ENCODE measurements at places on chromosomes 7 and 10.

DNA sequence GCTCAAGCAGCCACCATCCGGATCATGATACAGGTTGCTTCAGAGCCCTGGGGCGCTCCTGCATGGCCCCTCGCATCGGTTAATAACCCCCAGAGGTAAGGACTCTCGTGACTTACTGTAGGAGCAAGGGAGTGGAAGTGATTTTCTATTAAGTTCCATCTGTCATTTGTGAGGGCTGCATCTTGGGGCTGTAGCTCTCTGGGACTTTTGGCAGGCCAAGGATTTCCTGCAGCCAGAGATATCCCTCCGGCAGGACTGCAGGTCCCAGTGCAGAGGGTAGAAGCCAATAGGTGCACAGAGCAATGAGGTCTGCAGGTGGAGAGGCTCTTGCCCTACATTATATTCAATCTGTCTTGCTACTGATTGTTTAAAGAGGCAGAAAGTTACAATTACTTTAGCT is 356.8 kb upstream of the ADARB2 start:
- DNase-seq, result no peak

DNA sequence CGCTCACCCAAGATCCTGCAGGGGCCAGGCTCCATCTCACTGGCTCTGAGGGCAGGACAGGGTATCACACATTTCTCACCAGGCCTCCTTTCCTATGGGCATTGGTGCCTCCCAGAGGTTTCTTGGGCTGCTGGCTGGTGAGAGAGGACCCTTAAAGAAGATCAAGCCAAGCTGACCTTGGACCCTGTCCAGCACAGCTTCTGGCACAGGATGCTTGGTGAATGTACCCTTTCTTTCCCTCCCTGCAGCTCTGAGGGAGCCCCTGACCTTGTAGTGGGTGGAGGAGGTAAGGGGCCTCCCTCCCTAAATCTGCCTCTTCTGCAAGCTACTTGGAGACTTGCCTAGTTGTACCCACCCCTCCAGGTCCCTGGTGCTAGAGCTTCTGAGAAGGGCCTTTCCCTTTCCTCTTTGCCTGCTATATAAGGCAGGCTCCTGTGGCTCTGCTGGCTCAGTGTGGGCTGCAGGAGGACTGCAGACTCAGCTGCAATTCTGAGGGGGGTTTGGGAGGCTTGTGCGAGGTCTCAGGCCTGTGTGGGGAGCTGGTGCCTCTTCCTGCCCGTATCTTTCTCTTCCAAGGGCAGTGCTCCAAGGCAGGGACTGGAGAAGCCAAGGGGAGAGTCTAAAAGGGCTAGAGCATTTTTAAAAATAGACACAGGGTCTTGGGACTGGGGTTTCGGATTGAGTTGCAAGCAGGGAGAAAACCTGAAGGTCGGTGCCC is 11.7 kb upstream of the TRIM8 start:
- DNase-seq, result no peak

GRCh38 chr7:89072081-89072480 is 276.5 kb upstream of the TEX47 start:
- DNase-seq, result no peak

DNA sequence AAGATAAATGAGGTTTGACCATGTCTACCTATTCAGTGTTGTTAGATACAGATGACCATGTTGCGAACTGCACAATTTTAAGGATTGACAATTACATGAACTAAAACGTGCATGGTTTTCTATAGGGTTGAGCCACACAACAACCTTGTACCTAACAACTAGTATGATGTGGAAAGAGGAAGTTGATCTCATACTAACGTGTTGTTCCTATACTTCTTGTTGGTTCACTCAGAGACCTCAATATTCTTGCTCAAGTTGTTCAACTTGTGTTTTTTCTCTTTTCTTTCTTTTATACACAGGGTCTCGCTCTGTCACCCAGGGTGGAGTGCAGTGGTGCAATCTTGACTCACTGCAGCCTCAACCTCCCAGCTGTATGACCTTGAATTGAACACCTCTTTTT is 6.1 kb upstream of the KEL start:
- no peak for DNase-seq

DNA sequence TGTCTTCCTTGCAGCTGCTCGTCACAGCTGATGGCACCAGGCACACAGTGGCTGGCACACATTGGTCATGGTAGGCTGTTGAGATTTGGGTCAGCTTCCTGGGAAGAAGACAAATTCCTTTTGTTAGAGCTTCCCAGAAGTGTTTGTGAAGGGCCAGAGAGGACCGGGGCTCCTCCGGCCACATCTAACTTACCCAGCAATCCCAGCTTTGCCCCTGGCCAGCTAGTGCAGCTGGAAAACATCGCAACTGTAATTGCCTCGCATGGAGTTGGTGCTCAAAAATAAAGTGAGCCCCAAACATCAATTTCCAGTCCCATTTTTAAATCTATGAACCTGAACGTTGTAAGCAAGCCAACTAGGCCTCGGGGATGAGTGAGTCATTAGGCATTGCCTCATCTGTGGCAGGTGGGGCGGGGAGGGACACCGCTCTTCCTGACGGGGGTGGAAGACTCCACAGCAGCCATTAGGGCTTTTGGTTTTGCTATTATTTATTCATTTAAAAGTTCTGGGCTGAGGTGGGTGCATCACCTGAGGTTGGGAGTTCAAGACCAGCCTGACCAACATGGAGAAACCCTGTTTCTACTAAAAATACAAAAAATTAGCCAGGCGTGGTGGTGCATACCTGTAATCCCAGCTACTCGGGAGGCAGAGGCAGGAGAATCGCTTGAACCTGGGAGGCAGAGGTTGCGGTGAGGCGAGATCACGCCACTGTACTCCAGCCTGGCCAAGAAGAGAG is 12.4 kb downstream of the CPA5 start:
- DNase-seq, result no peak

DNA sequence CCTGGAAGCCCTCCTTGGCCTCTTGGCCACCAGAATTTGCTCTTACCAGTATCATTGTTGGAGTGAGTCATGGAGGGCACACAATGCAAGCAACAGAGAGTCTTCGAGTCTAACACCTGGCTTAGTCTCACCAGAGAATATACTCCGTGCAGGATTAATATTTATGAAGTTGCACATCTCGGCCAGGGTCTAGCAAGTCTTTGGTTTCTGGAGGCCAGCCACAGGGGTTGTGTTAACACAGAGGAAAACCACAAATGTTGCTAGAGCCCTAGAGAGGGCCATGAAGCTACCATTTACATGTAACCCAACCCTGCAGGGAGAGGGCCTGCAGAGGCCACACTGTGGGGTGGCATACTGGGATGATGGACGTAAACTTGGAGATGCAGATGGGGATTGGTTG is 71.8 kb downstream of the MTPN start:
- no peak for DNase-seq

DNA sequence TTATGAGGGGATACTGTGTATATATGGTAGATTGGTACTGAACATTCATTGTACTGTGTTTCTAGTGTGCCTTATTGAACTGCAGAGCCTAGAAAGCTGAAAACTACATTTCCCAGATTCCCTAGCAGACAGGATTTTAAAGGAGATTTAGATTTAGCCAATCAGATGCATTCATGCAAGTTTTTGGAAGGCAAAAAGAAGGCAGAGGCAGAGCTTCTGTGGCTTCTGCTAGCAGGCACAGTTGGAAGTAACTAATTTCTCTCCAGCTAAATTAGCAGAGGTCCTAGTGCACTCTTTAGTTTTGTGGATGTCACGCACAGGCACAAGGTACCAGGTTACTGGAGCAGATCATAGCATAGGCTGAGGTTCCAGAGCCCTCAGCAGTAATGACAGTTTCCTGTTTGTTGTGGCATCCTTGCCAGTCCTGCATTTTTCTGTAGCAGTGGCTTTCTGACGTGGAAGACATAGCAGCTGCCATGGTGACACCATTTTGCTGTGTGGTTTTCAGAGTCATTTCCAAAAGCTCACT is 83.7 kb upstream of the CCDC71L start:
- no peak for DNase-seq

- DNase-seq, result no peak
Measured at GRCh38 chr10:102379383-102379782, 16.1 kb upstream of the NFKB2 start.

DNA sequence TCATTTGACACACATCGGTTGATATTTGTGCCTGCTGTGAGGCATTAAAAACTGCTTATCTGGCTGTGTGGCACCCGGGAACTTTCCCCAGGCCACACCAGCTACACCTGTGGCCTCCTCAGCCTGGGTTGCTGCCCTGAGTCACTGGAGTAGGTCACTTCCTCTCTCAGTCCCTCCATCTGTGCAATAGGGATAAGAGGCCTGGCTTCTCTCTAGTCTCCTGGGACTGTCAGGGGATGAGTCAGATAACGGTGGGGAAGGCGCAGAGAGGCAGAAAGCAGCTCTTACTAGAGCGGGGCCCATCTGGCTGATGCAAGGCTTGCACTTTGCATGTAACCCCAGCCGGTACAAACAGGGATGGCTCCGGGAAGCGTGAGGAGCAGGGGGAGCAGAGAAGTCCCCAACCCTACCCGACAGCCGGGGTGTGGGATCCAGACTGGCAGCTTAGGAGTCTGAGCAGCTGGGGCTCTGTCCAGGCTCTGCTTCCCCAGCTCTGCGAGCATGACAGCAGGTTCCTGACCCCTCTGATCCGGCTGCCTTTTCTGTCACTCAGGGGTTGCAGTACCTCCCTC is 34.0 kb downstream of the DNAJB12 start:
- no peak for DNase-seq

DNA sequence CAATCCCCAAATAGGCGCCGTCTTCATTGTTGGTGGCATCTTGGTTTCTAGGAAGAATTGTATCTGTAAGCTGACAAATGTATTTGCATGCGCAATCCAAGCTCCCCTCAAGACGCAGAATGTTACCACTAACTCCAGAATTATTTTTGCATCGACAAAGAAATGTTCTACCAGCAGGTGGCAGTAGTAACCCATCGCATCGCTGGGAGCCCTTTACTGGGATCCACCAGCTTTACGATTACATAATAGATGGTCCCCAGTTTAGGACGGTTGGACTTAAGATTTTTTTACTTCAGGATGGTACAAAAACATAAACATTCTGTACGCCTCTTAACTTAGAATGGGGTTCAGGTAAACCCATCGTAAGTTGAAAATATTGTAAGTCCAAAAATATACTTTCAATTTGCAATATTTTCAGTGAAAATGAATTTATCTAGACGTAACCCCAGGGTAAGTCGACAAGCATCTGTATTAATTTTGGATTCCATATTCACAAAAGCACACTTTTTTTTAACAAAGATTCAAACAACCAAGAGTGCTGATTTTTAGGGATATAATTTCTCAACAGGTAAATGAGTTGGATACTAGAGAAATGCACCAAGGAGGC is 114.0 kb upstream of the COBL start:
- DNase-seq, result no peak

GRCh38 chr7:56199639-56200038 is 83.4 kb upstream of the NUPR2 start:
- DNase-seq, result no peak

DNA sequence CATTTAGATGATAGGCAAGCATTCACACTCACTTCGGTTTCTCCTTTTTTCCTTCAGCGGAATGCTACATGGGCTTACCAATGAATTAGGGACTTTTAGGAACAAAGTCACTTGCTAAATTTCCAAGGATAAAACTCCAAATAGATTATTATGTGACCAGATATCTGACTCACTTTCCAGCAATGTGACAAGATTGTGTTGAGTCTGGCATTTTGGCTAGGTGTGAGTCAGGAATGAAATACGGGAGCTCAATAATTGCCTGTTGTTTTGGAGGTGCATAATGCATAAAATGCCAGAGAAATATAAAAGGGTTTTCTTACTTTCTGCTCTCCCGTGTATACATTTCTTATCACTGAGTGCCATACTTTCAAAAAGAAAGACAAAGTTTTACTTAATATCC is 721.1 kb downstream of the KCNMA1 start:
- no peak for DNase-seq

- no peak for DNase-seq
Measured at GRCh38 chr10:61902445-61903220, 1.1 kb downstream of the ARID5B start.

Data from activated CD4-positive, alpha-beta T cell treated with anti-CD3 and anti-CD28 coated beads, Interleukin-2, amount 50 U/mL, for 24 hours (primary cell).